ENCODE measurements at places on chromosomes 2 and 18. TPM values are rescaled to one million over a fixed set of nuclear protein-coding genes. Genes with fewer than 3 reads are reported as not detected.

Gene OTX1
- total RNA-seq, result not detected

Gene STON1
- total RNA-seq, result 2.4 TPM

Gene EDAR
- 0.14 TPM for total RNA-seq

Gene DNMT3A
- 84.7 TPM for total RNA-seq

Gene ANKRD53
- 0.33 TPM for total RNA-seq

Gene SPDYA
- 1.9 TPM for total RNA-seq

Gene RNF152
- total RNA-seq, result 0.23 TPM

Gene SOX11
- not detected for total RNA-seq

Gene ELOA2
- not detected for total RNA-seq

DNA sequence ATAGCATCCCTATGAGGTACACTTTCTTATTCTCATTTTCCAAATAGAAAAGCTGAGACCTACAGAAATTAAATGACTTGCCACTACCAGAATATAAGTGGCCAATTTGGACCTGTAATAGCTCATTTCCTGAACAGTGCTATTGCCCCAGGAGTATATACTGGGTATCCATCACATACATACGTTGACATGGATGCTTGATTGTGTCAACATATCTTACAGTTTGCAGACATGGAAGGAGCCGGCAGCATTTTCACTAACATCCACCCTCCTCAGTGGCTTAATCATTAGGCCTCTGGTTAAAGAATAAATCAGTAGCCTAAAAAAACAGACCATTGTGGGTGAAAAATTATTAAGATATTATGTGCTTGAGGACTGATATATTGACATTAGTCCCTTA is 829.3 kb downstream of the LRP1B start:
- DNase-seq, result no peak

GRCh38 chr2:37391711-37392110 is 47.3 kb downstream of the QPCT start:
- no peak for DNase-seq

DNA sequence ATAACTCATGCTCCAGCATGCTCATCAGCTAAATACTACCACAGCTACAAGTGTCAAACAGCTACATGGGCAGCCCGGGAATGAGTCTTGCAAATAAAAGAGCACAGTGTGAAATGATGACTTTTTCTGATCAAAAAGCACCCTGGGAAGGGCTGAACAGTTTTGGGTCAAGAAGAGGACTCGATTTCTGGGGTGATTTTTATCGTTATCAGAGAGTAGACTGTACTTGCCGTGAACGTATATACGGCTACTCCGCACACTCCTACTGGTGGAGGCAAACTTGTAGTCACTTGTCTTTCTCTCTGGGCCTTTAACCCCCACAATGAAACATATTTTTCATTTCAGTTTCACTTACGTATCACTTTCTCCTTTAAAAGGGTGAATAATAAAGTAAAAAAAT is 54.4 kb downstream of the NCKAP5 start:
- no peak for DNase-seq

GRCh38 chr18:29648891-29649290 is 1393.7 kb downstream of the DSC3 start:
- no peak for DNase-seq

DNA sequence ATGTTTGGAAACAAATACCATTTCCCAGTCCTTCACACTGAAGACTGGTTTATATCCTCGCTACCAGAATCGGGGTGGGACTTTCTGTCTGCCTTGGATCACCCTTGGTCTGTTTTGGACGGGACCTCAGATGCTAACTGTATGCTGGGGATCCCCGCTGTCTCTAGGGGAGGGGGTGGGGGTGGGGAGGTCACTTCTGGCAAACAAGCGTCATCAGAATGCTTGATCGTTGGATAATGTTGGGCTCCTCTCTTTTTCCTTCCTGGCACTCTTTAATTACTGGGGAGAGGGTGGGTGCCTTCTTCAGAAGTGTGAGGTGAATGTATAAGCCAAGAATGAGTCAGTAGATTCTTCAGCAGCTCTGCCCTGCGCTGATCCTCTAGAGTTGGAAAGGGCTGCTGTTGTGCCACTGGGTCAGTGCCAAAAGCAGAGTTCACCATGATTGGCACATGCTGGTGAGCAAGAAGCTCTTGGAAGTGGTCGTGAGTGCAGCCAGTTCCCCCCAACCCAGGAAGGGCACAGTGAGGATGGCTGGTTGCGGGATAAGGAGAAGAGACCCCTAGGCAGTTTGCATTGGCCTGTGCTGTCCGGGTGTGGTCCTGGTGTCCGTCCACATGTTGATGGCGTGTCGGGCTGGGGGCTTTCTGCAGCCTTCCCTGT is 32.2 kb downstream of the DGKD start:
- no peak for DNase-seq

GRCh38 chr18:50839996-50840395 is 20.2 kb upstream of the MRO start:
- DNase-seq, result no peak

DNA sequence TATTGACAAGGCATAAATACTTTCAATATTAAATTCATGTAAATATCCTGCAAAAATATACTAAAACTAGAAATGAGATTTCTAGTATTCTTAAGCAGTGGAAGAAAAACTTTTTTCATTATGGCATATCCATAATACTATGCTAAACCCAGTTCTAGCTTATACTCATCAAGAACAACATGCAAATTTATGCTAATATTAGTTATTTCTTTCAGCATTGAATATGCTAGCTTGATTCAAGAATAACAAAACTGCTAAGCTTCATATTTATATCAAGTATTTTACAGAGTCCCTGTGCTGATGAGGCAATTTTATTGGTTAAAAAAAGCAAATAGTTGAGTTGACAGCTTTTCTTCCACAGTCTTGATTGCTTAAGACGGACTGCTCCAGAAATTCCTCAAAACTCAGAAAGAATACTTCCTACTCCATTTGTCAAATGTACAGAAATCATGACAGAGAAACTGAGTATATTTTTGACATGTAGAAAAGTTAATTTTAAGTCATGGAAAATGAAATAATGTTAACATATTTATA is 105.0 kb downstream of the PIGN start:
- DNase-seq, result no peak

- DNase-seq, result no peak
These were observed 68.6 kb downstream of the ZBTB7C start for GRCh38 chr18:48340560-48340959.

- DNase-seq, result no peak
These were observed 442 bp downstream of the SERPINB5 start for GRCh38 chr18:63477200-63477599.

DNA sequence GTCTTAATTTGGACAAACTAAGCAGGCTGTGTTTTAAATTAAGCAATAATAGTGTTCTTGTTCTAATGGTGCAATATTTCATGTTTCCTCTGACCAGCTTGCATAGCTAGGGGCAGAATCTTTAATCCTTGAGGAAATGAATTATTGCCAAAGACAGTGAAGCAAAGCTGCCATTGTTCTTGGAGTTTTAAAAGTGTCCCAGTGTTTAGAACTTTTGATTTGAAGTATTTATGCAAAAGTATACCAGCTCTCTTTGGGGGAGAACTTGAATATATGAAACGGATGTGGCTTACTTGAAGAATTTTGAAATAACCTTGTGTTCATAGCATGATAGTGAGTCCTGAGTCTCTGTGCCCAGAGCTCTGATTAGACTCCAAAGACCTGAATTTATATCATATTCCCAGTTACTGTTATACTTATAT is 33.4 kb downstream of the ITGA6 start:
- no peak for DNase-seq

GRCh38 chr2:101609433-101609832 is 88.1 kb upstream of the MAP4K4 start:
- DNase-seq, result no peak

- DNase-seq, result no peak
These were observed 443.1 kb downstream of the THSD7B start for GRCh38 chr2:137208431-137208891.

DNA sequence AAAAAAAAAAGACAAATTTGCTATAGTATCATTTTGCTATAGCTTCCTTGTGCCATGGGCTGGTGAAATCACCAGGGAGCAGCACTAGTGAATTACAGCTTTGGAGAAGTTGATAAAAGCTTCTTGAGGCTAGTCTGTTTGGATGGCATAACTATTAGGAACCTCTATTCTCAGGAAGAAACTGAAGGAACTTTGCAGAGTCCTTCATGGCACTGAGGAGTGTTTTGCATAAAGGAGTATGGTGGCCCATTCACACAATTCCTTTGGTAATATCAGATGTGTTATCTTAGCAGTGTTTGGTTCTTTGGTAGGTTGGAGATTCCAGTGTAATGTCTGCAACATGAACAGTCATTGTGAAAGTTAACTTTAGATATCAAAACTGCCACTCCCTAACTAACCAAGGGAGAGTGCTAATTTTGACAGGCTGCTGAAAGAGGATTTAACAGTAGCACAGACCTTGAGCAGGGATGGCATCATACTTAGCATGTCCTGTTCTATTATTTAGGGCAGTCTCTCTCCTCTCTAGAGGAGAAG is 76.6 kb upstream of the ZFP36L2 start:
- no peak for DNase-seq

GRCh38 chr2:238924796-238925195 is 76.9 kb downstream of the TWIST2 start:
- DNase-seq, result no peak

- DNase-seq, result no peak
These were observed 8.4 kb upstream of the CD226 start for GRCh38 chr18:69956057-69956456.

- DNase-seq, result no peak
These were observed 962 bp downstream of the TANK start for GRCh38 chr2:161161074-161161706.

DNA sequence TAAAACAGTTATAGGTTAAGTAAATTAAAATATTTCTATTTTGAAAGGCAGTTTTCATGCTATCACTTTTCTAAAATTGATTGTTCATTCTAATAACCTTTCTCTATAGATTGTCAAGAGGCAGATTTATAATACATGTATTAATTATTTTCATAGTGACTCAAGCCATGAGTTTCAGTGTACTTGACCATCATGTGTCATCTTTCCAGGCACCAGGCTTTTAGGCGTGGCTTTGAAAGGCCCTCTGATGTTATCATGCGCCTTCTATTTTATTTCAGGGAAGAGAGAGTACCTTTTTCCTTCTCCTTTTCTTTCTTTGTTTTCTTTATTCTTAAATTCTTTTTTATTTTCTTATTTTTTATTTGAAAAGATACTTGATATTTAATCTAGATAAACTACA is 128.3 kb upstream of the ETAA1 start:
- no peak for DNase-seq

- no peak for DNase-seq
These were observed 114.1 kb upstream of the PKDCC start for GRCh38 chr2:41933585-41934320.

Measured in activated naive CD8-positive, alpha-beta T cell treated with anti-CD3 and anti-CD28 coated beads, Interleukin-2, amount 10 ng/mL, durations not matched to agents 7 days and 5 days (primary cell).